ENCODE measurements at places on chromosomes 11 and 22.

DNA sequence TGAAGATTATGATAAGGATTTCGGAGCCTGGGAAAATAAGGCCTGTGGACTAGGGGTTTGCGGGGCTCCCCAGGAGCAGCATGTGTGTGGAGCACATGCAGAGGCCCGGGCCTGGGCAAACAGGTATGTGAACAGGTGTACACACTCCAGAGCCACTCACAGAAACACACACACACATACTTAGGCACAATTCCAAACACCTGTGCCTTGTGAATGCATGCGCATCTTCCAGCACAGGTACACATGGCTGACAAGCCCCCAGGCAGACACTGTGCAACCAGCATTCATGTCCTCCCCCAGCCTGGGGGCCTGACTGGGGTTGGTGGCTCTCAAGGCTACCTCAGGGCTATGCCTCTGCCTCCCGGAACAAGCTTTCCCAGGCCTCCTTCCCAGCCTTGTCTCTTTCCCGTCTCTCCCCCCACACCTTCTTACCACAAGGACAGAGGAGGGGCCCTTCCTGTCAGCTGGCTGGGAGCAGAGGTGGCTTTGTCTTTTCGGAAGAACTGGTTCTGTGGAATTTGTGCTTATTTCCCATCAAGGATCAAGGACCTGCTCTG is 2.6 kb upstream of the P2RY6 start:
- DNase-seq, result no peak

DNA sequence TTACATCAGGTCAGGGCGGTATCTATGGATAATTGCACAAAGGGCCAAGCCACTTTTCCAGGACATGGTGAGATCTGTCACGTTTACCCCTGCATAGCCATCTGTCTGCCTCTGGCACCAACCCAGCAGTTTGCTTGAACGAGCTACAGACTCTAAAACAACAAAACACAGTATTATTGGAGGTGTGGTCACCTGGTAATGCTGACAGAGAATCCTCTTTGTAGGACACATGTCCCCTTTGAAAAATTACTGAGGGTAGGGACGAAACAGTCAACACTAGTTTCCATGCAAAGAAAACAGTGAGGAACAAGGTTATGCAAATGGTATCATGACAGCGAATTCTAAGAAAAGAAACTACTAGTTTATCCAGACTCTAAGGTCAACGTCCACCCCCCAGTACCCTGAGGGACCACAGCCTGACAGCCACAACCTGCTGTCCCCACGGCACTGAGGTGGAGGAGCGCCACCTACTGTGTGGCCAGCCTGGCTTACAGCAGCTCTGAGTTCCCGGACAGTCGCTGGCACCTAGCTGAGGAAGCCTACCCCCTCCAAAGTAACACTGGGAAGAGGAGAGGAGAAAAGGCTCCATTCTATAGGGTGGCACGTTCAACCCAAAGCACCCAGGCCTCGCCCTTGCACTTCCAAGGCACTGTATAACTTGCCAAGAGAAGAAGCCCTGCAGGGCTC is 117.4 kb upstream of the BID start:
- no peak for DNase-seq

DNA sequence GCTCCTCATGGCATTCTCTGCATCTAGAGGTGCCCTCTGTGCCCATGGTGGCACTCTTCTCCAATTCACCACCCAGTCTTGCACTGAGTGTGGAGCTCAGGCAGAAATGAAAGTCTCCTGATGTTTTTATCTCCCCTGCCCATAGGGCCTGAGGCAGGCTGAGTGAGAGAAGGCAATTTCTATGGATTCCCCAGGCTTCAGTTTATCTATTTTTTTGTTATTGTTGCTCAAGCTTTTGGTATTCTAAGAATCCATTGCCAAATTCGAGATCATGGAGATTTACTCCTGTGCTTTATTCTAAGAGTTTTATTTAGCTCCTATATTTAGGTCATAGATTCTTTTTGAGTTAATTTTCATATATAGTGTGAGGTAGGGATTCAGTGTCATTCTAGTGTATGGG is 40.7 kb downstream of the TSPAN18 start:
- no peak for DNase-seq

DNA sequence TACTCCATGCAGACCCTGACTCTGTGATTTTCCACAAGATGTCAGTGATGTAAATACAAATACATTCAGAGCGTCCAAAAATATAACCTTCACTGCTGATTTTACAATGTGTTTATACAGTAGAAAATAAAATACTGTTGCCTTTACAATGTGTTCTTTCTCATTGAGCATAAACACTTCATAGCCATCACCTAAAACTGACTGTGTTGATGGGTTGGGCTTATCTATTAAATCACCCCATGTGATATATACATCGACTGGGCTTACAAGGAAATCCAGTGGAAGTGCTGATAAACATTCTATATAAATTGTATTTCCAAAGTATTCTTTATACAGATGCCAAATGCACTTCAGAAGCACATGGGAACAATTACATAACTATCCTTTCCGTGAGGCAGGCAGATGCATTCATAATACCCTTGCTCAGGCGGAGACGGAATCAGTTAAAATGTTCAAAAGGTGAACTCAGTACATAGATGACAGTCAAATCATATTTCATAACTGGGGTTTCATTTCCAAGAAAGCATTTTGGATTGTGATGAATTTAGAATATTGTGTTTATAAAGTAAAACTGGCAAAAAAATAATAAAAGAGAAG is 27.7 kb downstream of the DDI1 start:
- DNase-seq, result no peak

DNA sequence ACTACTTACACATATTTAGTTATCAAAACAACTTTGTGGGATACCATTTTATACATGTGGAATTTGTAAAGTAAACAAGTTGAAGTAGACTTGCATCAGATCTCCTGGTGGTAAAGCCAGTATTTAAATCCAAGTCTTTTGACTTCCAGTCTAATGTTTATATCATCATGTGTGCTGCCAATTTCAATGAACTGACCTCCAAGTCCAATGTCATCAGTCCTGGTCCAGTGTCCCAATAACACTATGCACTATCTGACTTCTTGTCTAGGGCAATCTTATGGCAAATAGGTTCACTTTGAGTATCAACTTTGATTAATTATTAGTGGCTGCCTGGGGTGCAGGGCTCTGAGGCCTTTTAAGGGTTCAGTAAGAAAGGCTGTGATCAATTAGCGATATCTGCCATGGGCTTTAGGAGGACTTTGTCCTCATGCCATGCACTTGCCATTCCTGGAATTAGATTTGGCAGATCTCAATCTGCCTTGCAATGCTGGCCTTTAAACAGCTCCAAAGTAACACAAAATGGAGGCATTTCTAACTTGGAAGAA is 9.6 kb upstream of the PTS start:
- DNase-seq, result no peak

DNA sequence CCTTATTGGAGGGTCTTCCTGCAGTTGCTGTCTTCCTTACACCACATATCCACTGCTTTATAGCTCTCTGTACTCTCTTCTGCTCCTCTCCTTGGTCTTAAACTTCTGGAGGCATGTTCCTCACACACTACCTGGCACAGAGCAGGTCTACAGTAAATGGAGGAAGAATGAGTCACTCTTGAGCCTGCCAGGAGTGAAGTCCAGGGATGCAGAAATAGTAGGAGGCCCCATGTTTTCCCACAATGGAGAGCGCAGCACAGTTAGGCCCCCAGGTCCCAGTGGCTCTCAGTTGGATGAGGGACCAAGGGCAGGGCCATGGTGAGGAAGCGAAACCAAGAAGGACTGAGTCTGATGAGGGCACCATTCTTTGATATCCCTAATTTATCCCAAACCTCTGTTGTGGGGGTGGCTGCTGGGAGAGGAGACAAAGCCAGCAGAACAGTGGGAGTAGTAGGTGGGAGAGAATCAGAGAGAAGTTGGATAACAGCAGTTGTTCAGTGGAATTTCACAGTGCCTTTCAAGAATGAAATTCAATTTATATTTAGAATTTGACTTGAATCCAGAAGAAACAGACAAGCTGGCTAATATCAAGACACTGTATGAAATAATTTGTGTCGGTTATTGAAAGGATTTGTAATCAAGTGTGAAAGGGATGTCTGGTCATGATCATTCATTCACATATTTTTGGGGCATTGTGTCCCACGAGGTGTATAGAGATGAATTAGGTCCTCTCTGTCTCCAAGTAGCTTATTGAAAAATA is 187.8 kb downstream of the HIPK3 start:
- no peak for DNase-seq

DNA sequence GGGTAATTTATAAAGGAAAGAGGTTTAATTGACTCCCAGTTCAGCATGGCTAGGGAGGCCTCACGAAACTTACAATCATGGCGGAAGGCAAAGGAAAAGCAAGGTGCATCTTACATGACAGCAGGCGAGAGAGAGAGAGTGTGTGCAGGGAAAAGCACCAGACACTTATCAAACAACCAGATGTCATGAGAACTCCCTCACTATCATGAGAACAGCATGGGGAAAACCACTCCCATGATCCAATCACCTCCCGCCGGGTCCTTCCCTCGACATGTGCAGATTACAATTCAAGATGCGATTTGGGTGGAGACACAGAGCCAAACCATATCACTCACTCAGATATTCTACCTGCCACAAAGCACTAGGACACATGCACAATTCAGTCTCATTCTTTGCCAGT is 48.1 kb upstream of the HMGXB4 start:
- DNase-seq, result no peak

DNA sequence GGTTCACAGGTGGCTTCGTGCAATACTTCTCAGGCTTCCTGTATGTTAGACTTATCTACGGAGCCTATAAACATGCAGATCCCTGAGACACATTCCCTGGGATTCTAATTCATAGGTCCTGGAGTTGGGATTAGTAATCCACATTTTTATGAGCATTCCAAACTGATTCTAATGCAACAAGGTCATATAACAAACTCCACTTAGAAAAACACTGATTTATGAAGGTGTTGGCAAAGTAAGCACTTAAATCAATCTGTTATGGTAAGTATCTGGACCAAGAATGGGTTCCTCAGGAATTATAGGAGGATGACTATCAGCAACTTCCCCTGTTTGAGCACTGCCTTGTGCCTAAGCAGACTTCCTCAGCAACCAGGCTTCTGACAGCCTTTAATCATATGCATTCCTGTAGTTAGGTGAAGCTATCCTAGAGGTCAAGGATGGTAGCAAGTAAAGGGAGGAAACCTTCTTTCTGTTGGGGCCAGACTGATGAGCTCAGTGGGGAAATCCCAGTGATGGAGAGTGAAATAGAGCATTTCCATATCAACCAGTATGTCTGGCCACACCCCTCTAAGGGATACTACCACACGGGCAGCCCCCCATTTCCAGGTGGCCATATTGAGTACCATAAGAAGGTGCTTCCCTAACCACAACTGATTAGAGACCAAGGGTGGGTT is 89.6 kb downstream of the RASSF10 start:
- no peak for DNase-seq

GRCh38 chr11:67179892-67180490 is 60.9 kb downstream of the KDM2A start:
- no peak for DNase-seq

GRCh38 chr11:119149018-119149785 is at the start of gene ABCG4:
TSS of gene ABCG4 (plus strand) at chr11:119149052. CDS start at chr11:119149966, 914 bp downstream.
- no peak for DNase-seq

DNA sequence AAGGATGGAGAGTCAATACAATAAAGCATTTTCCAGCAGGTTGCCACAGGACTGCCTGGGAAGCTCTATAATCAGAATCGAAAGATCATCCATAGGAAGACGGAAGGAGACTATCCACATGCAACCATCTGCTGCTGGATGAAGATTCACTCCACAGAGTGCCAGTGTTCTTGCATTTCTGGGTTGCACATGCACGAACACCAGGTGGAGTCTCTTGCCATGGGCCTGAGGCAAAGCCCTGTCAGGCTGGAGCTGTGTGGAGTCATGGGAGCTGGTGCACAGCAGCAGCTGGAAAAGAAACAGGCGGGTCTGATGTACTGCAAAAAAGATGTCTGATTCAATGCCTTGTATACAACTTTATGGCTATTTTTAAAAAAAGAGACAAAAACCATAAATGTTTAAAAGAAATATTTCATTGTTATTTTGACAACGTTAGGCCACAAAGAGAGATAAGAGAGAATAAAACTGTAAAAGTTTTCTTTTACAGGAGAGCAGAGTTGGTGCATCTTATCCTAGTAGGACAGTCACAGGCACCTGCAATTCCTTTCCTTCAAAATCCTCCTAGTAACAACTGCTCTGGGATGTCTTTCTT is 12.9 kb upstream of the FAT3 start:
- DNase-seq, result no peak

GRCh38 chr22:40919446-40919845 is 31.7 kb upstream of the RBX1 start:
- DNase-seq, result no peak

DNA sequence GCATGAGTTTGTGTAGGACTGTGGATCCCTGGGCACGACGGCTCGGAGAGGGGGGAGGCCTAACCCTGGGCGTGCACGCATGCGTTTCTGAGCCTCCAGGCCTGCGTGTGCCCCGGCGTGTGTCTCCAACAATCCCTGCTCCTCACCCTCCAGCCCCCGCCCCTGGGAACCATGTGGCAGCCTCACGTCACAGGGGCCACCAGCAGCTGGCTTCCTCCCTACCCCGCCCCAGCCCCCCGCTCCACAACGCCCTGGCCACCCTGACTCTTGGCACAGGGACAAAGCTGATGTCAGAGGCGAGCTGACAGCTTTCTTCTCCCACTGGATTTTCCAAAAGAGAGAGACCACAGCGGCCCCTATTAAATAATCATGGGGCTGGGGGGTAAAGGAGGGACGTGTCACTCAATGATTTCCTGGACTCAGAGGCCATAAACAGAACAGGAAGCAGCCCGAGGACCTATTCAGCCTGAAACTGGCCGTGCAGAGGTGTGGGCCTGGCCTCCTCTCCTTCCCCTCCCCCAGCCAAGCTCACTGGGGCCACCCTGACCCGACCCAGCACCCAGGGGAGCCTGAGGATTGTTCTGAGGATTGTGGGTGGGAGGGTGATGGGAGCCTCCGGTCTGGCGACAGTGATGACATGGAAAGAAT is 6.8 kb upstream of the LIF start:
- no peak for DNase-seq

GRCh38 chr11:79461144-79461543 is 20.3 kb upstream of the TENM4 start:
- DNase-seq, result no peak

- DNase-seq, result no peak
These were observed 41.8 kb upstream of the TH start for GRCh38 chr11:2213384-2213842.

DNA sequence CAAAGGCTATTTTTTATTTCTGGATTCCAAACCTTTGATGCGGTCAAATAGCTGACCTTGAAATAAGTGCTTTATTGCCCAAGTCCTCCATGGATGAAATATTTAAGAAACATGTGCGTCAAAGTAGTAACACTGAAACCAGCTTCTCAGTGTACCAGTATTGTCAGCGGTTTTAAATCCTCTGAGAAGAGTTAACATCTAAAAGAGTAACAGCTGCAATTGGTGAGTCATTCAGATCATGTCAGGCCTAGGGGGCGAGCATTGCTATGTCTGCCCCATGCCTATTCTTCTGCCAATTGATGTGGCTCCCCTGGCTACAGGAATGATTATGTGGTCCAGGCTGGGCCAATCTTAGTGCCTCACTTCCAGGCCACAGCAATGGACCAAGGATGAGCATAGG is 263.3 kb upstream of the SORL1-AS1 start:
- DNase-seq, result no peak

All from stimulated activated naive CD4-positive, alpha-beta T cell (primary cell).